ENCODE measurements at places on chromosomes 6 and 20.

- DNase-seq = no peak
Observed at GRCh38 chr6:1251198-1252155, 60.4 kb upstream of the FOXQ1 start.

DNA sequence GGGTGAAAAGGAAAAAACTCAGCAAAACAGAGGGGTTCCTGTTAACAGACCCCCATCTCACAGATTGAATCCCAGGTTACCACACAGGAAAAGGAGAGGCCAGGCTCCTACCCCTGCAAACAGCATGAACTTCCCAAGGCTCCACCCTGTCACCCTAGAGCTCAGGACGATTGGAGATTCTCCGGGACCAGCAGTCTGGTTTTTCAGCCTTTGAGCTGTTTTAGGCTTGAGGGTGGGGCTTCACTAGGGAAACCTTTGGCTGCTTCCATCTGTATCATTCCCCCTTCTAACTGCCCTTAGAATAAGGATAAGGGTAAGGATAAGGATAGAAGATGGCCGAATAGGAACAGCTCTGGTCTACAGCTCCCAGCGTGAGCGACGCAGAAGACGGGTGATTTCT, 16.0 kb downstream of the C6orf58 start:
- no peak for DNase-seq

DNA sequence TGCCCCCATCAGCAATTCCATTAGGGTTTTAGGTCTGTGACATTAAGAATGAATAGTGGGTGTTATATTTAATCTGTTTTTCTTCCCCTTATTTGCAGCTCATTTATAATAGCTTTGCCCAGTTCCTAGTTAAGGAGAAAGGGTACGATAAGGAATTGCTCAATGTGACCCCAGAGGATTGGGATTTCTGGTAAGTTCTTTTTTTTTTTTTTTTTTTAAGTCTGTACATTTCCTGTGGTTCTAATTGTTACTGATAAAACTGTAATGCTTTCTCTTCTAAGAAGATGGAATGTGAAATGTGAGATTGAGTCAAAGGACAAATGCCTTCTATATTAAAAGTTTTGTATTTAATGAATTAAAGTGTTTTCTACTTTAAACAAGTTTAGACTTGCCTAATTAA, 5.5 kb downstream of the NT5DC1 start:
- DNase-seq = no peak

- DNase-seq = no peak
Observed at GRCh38 chr20:64009811-64010387, 26.1 kb upstream of the C20orf204 start.

- peak; percentile 28 for DNase-seq
Observed at GRCh38 chr20:40279390-40279789, 409.6 kb downstream of the MAFB start.

DNA sequence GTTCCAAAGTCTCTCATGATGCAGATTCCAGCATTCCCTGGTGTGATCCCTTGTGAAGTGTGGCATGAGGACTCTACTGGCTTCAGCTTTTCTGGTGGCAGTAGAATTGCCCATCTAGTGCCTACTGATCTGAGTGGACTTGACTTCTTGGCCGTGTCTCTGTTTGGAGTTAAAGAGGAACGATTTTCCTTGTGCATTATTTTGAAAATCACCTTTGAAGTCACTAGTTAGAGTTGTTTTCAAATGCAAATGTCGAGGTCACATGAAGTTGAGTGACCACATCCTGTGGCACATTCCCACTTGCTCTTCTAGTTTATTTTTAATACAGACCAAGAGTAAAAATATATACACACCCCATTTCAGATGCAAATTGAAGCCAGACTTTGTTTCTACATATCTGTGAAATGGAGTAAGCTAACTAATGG, 270.7 kb upstream of the TAB2 start:
- DNase-seq = no peak

- no peak for DNase-seq
Observed at GRCh38 chr6:134119486-134119885, 67.1 kb upstream of the SLC2A12 start.

DNA sequence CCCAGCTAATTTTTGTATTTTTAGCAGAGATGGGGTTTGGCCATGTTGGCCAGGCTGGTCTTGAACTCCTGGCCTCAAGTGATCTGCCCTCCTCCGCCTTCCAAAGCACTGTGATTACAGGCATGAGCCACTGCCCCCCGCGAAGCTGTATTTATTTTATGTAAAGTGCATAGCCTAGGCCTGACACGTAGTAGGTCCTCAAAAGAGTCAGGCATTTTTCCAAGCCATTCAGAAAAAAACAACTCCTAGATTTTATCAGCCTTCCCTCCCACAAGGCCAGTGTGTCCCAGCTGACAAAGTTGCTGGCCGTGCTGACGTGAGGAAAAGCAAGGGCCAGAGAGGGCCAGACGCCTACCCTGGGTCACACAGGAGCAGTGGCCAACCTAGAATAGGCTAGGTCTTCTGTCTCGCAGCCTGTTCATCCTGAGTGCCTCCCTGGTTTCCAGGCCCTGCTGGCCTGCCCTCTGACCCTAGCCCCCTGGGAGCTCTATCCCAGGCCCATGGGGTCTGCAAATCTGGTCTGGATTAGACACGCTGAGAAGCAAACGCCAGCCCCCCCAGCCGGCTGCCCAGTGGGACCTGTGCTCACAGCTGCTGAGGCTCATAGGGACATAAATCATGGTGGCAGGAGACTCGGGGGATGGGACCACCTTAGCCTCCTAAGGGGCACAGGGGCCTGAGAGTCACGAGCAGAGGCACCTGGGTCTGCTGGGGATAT, 11.8 kb downstream of the TCF15 start:
- no peak for DNase-seq

DNA sequence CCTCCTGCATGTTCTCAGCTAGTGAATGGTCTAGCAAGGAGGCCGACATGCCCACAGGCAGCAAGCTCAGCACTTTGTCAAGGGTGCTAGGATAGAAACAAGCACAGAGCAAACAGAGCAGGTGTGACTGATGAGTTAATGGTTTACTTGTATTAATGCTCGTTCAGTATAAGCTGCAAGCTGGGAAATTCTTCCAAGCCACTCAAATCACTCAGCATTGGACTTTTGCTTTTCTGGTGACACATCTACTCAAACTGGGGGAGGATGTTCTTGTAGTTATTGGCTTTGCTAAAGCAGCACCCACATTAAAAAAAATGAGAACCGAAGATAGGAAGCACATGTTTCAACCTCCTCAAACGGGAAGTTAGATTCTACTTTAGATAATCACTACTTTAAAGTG, 43.1 kb upstream of the NEDD9 start:
- no peak for DNase-seq

GRCh38 chr20:52076164-52076563, 115.4 kb downstream of the ZFP64 start:
- DNase-seq = no peak

DNA sequence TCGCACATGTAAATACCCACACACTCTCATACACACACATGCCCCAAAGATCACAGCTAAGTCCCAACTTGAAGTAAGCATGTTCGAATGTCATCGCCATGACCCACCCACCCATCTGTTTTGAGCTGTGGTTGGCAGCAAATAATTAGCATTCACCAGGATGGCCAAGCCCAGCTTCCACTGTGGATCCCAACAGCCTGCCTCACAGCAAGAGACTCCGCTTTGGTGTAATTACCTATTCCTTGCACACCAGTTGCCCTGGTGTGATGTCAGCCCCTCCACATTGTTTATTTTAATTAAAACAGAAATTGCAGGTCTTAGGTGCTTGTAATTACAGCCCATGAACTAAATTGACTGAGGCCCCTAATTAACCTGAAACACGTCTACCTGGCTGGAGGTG, 81.1 kb downstream of the MAFB start:
- no peak for DNase-seq

DNA sequence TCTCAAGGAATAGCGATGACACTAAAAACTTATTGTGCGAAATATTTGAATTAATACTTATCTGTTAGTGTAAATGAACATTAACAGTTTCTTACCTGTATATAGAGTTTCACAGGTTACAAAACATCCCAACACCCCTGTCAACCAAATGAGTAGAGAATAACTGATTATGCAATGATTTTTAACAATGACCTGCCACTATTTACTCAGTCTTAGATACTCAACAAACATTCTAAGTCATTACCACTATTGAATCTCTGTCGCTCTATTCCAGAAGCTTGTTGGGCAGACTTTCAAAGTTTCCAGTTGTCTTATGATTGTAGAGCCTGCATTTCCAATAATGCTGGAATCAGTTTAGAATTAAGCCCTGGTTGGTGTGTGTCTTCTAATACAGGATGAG, 85.5 kb downstream of the RNF182 start:
- DNase-seq = no peak

- no peak for DNase-seq
Observed at GRCh38 chr20:57250607-57251343, 15.7 kb downstream of the BMP7 start.

DNA sequence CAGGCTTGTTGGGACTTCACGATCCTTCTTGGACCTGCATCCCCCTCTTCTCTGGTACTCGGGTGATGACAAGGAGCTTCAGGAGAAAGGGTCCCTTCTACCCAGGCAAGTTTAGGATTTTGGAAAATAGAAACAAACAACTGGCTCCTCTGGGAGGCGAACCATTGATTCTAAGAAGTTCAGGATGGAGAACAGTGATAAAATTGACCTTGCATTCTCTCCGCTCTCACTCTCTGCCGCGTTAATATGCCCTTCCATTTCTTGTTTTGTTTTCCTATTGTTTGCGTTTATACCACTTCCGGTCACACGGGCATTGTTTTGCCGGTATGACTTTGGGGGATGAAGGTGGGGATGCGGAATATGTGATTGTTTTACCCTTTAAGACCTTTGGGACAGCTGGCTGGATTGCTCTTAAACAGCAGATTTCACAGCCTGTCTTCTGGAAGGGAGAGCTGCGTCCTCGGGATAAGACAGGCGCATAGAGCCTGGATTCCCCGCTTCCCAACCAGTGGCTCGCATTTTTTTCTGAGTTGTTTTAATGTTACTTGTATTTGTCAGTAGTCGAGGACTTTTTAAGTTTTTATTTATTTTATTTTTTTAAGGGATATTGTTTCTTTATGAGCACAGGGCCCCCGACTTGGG, 144.3 kb upstream of the ZNF184 start:
- no peak for DNase-seq

DNA sequence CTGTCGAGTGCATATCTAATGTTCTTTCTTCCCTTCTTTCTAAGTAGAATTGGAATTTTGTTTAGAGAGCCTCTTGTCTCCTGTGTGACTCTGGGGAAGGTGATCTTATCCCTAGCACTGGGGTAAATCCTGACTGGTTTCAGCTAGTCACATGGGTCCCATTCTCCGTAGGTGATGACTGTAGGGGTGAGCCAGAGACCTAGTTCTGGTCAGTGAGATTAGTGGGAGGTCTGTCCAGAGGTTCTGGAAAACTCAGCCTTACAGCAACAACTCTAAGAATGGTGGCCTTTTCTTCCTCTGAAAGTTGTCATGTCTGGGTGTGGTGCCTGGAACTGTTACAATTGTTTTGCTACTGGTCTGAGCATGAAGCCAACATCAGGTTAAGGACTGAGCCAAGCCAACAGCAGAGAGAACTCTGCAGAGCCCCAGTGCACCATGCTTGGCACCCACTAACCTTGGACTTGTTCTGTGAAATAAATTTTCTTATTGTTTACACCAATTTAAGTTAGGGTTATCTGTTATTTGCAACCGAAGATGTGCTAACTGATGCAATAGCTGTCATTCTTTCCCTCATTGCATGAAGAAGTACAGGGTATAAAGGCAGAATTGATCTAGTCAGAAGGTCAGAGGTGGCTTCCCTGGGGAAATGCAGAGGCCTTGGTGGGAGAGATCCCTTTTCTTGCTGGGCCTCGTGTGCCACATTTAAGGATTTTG, 56.8 kb upstream of the TULP4 start:
- no peak for DNase-seq

DNA sequence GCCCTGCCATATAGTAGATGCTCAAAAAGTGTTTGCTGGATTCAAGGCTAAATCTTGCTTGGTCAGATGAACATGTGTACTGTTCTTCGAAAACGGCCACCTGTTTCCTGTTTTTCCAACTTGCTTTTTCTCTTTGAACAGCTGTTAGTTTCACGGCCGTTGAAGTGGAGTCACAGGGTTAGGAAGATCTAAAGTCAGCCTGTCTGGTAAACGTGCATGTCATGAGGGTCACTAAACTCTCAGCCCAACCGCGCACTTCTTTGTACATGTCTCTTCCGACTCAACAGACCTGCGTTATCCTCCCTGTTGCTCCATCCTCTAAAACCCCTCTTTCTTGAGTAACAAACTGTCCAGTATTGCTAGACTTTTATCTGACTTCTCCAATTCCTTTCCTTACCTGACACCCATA, 93.2 kb upstream of the MAN1A1 start:
- no peak for DNase-seq

DNA sequence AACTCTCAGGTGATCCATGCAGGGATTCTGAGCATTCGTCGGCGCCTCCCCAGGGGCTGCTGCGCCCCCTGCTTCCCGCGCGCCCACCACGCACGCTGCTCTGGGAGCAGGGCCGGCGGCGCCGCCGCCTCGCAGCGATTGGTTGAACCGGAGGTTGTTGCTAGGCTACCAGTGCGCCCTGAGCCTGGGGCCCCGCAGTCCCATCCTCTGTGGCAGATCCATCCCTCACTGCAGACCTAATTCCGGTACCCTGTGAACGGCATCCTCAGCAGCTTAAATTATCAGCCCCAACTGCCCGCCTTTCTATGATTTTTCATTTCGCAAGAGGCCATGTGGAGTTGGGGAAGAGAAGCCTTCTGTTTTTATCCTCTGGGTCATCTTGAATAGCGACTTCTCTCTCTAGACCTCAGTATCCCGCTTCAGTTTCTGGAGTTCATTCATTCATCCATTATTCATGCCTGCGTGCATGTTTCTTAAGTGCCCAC, 15.4 kb downstream of the PNPLA1 start:
- no peak for DNase-seq

- DNase-seq = no peak
Observed at GRCh38 chr6:91420243-91420642, 833.4 kb upstream of the MAP3K7 start.

DNA sequence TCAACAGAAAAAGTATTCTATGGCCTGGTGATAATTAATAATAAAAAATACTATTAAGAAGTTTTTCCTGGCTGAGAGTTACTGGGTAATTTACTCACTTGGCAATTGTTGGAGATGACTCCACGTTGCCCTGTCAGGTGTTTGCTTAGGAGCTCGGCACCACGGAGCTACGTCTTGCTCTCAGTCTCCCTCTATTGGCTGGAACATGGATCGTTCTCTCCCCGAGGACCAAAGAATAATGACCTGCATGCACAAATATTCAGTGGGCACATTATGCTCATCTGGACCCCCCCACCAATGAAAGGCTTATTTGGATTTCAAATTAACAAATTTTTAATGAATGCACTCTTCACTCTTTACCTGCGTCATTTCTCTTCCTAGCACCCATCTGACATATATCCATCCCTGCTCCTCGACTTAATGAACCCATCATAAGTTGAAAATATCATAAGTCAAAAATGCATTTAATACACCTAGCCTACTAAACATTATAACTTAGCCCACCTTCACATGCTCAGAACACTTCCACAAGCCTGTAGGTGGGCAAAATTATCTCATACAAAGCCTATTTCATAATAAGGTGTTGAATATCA, 71.0 kb upstream of the CD83 start:
- no peak for DNase-seq

DNA sequence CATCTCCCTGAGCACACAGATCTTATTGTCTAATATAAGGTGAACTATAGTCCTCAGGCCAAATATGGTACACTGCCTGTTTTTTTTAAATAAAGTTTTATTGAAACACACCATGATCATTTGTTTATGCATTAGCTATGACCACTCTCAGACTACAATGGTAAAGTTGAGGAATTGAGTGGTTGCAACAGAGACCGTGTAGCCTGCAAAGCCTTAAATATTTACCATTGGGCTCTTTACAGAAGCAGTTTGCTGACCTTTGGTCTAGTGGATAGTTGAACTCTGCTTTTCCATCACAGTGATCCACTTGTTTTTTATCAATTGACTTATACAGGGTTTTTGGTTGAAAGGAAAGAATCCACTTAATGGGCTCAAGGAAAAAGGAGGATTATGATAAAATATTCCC, 27.3 kb upstream of the METTL24 start:
- no peak for DNase-seq

All from non-pigmented ciliary epithelial cell (primary cell).